NCI-H1105 treated with DMSO at 0.1 percent for 48 hours (cell line): ENCODE measurements at places on chromosomes 12 and 14.

GRCh38 chr12:104598342-104599271 is 141.9 kb downstream of the CHST11 start:
- DNase-seq: no peak

- no peak for DNase-seq
These were observed 27.8 kb downstream of the MUCL1 start for GRCh38 chr12:54882079-54882478.

GRCh38 chr12:25283006-25283405 is 32.3 kb upstream of the KRAS start:
- no peak for DNase-seq

GRCh38 chr12:113097716-113098440 is 37.7 kb downstream of the RASAL1 start:
- peak; percentile 47 for DNase-seq

- peak; percentile 28 for DNase-seq
These were observed 254.8 kb downstream of the MSRB3 start for GRCh38 chr12:65533177-65533883.

DNA sequence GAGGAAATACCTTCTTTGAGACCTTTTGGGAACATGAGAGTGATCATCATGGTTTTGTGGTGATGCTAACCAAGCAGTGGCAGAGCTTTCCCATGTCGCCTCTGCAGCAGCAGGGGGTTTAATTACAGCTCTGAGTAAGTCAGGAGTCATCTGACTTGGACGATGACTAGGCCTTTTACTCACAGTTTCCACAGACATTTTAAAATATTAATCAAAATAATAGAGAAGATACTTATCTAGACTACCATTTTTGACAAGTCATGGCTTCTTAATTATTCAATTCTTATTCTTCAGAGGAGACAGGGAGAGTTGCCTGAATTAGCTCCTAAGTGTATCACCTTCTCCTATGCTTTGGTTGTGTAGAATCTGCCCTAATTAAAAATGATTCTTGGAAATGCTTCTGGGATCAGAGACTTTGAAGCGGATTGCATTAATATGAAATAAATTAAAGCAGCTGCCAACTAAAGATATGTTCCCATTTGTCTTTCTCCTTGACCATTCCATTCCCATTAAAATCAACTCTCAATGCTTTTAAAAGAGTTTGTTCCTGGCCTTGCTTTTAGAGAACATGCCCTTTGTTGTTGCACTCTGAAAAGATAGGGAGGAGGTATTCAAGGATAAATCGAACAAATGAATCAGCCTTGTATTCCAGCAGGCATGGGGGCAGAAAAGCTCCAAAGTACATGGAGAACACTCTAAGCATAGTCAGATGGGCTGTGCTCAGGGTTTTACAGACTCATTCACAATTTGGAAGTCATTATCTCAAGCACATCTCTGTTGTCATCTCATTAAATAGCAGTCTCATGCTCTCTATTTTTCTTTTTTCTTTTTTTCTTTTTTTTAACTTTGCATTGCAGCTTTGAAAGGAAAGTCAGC is 7.7 kb upstream of the IFNG-AS1 start:
- no peak for DNase-seq

- no peak for DNase-seq
These were observed 4.9 kb downstream of the VSX2 start for GRCh38 chr14:74244115-74244514.

DNA sequence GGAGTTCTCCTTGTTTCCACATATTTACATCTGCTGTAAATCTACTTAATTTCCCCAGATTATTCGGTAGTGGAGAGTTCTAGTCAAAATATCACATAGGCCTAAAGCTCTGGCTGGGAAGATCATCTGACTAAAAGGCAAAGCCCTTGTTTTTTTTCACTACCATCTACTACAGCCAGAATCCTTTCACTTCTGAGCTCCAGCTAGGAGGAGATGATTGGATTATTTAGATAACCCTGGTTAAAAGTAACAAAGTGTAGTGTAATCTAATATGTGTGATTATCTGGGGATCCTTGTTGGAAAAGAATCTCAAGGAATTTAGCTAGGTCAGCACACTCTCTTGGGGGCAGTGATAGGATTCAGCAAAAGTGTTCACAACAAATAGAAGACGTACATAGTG is 125.4 kb downstream of the DYRK2 start:
- DNase-seq: no peak
